ENCODE measurements at places on chromosomes 6 and 20.
A peak's percentile ranks its signal among the peaks of the same experiment; 100 is the strongest.

DNA sequence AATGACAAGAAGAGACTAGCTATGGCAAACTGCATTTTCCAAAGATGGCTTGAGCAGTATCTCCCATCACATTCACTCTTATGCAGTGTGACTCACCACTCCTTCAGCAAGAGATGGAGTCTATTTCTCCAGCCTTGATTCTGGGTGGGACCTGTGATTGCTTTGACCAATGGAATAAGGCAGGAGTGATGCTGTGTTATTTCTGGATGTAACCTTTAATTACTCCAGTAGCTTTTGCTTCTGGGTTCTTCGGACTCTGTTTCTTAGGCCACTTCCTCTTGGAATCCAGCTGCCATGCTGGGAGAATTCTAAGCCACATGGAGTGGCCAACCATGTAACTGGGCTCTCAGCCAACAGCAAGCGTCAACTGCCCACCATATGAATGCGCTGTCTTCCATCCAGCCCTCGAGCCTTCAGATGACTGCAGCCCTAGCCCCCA, 50.7 kb downstream of the TGM2 start:
- no peak for DNase-seq

DNA sequence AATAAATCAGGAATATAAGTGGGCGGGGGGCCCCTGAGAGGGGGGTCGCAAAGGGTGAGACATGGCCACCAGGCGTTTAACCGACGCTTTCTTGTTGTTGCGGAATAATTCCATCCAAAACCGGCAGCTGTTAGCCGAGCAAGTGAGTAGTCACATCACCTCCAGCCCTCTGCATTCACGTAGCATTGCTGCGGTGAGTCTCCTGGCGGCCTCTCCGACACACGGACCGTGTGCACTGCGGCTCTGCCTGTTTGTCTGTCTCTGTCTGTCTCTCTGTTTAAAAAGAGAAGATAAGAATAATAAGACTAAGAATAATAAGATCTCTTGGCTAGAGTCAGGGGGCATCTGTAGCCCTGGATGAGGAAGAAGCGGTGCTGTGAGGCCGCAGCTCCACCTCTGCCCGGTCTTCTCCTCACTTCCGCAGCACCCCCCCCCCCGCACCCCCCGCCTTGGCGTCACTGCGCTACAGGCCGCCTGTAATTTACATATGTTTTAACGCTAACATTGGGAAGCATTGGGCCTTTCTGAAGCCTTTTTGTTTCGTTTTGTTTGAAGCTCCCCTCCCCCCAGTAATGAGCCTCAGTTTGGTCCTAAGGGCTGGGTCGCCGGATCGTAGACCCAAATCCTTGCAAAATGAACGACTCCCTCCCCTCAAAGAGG, 993 bp downstream of the STX16 start:
- DNase-seq = no peak

GRCh38 chr6:33414592-33415271, 3.2 kb downstream of the CUTA start:
- DNase-seq = no peak

GRCh38 chr6:154390034-154390433, 33.4 kb upstream of the IPCEF1 start:
- no peak for DNase-seq

- no peak for DNase-seq
These were observed 78.6 kb downstream of the RCAN2 start for GRCh38 chr6:46412662-46413061.

DNA sequence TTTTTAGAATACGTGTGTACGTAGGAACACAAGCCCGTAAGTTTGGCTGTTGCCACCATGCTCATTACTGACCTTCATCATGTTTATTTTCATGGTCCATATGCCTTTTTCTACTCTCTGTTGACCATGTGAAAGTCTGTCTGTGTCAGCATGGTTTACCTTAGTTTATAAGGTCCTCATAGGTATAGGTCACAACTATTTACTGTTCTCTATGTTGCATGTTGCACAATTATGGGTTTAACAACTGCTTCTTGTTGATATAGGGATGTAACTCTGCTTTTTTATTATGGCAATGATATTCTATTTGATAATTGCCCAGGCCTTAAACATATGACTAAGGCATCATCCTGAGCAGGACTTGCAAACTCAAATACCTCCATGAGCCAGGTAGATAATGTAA, 13.4 kb upstream of the RANBP9 start:
- no peak for DNase-seq

GRCh38 chr6:72324591-72324990, 297.3 kb upstream of the KCNQ5 start:
- DNase-seq = no peak

- DNase-seq = no peak
These were observed 93.6 kb downstream of the MYB start for GRCh38 chr6:135274561-135275293.

DNA sequence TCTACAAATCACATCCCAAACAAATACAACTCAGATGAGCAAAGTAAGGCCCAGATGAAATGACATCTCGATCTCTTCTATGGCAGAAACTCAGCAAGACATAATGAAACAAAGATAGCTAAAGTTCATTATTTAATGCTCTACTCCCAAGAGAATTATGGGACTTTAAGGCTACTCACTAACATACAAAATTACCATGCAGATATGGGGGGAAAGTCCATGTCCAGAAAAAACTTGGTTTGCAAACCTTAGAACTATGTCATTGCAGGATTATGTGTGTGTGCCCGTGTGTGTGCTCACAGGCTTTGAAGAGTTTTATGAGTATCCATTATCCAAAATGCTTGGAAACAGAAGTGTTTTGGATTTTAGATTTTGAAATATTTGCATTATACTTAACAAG, 34.0 kb downstream of the AKIRIN2 start:
- no peak for DNase-seq

- no peak for DNase-seq
These were observed 14.3 kb downstream of the SULF2 start for GRCh38 chr20:47770935-47771334.

- DNase-seq = no peak
These were observed 522.3 kb upstream of the JARID2 start for GRCh38 chr6:14723535-14724086.

- no peak for DNase-seq
These were observed 28.2 kb downstream of the SLC12A5 start for GRCh38 chr20:46056970-46057855.

GRCh38 chr6:156562019-156562418, 215.2 kb upstream of the ARID1B start:
- no peak for DNase-seq

- DNase-seq = no peak
These were observed 328.4 kb downstream of the DHX35 start for GRCh38 chr20:39290575-39290974.

DNA sequence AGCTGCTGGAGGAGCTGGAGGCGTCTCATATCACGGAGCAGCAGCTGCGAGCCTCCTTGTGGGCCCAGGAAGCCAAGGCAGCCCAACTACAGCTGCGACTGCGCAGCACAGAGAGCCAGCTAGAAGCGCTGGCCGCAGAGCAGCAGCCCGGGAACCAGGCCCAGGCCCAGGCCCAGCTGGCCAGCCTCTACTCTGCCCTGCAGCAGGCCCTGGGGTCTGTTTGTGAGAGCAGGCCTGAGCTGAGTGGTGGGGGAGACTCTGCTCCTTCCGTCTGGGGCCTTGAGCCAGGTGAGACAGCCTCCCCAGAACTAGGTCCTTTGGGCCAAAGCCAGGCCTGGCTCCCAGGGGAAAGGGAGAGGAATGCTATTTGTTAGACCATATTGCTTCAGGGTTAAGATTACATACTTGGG, 31.7 kb downstream of the C20orf173 start:
- DNase-seq = no peak

GRCh38 chr6:136932599-136932998, 10.5 kb downstream of the SLC35D3 start:
- no peak for DNase-seq

- DNase-seq = no peak
These were observed 133.9 kb upstream of the MYLIP start for GRCh38 chr6:15994814-15995459.

- peak; percentile 7 for DNase-seq
These were observed 105.1 kb downstream of the TOX2 start for GRCh38 chr20:44019638-44020335.

GRCh38 chr6:94902974-94903628, 674.2 kb upstream of the MANEA start:
- no peak for DNase-seq

GRCh38 chr6:127907960-127908640, 7.2 kb upstream of the THEMIS start:
- DNase-seq = no peak

GRCh38 chr6:135148889-135149288, 32.2 kb upstream of the MYB start:
- DNase-seq = no peak

GRCh38 chr6:128606611-128607010, 86.2 kb upstream of the PTPRK start:
- no peak for DNase-seq

GRCh38 chr20:37901654-37902503, 1.0 kb upstream of the VSTM2L start:
- no peak for DNase-seq

DNA sequence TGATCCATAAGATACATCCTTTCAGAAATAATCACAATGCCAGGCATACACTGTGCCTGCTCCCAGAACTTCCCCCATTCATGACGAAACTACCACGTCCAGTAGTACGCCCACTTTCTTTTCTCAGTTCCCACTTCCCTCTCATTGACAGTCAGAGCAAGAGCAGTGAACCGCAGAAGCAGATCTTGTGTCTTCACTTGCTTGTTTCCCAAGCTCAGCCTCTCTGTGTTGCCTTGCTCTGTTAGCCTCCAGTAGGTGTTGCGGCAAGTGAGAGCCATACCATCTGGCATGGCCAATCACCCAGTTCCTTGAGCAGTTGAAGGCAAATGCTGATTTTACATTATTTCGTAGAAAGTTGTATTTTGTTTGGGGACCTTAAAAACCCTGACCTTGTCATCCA, 11.7 kb downstream of the UST start:
- no peak for DNase-seq

DNA sequence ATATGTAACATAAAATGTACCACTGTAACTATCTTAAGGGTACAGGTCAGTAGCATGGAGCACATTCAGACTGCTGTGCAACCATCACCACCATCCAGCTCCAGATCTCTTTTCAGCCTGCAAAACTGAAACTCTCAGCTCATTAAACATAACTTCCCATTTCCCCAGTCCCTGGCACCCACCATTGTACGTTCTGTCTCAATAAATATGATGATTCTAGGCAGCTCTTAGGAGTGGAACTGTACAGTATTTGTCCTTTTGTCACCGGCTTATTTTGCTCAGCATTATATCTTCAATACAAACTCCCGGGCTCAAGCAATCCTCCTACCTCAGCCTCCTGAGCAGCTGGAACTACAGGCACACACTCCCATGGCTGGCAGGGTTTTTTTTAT, 1.5 kb downstream of the ZC3H12D start:
- no peak for DNase-seq

GRCh38 chr6:31308845-31309175, 36.9 kb upstream of the HLA-C start:
- DNase-seq = no peak

DNA sequence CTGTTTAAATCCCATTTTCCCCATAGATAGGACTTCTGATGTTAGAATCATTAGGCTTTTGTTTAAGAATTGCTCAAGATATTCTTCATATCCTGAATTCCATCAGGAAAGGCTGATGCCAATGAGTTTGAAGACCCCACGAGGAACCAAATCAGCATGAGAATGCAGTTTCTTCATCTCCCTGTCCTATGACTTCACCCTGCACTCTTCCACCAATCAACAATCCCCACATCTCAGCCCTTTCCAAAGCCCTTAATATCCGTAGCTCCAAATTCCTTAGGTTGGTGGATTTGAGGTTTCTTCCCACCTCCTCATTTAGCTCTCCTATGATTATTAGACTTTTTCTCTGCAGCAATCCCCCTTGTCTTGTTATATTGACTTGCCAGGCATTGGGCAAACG, 88.3 kb upstream of the PRND start:
- peak; percentile 66 for DNase-seq

DNA sequence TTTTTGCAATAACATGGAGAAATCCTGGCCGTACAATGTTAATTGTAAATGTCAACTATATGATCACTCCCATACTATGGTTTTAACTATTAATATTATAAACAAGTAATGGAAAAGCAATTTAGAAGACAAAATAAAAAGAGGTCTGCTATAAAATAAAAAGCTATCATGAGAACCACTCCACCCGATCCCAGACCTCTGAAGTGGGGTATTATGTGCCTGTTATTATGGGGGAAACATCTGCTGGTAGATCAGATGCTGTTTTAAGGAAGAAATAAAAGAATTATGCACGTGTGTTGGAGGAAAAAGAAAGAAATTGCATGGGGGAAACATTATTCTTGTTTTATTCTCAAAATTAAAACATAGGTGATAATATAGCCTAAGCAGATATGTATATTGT, 615.7 kb upstream of the ARID1B start:
- no peak for DNase-seq

- no peak for DNase-seq
These were observed 542.0 kb downstream of the DHX35 start for GRCh38 chr20:39503902-39504709.

- DNase-seq = no peak
These were observed 858 bp upstream of the PTPRK start for GRCh38 chr6:128521282-128521632.

DNA sequence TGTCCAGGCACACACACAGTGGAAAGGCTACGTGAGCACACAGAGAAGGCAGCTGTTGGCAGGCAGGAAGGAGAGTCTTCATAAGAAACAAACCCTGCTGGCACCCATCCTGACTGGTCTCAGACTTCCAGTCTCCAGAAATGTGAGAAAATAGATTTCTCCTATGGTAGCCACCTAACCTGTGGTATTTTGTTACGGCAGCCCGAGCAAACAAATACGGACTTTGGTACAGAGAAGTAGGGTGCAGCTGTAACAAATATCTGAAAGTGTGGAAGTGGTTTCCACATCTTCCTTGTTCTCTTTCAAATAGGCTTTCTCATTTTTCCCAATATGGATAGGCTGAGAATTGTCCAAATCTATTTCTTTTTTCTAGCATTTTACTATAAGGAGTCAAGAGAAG, 94.6 kb downstream of the ADGB start:
- DNase-seq = no peak

DNA sequence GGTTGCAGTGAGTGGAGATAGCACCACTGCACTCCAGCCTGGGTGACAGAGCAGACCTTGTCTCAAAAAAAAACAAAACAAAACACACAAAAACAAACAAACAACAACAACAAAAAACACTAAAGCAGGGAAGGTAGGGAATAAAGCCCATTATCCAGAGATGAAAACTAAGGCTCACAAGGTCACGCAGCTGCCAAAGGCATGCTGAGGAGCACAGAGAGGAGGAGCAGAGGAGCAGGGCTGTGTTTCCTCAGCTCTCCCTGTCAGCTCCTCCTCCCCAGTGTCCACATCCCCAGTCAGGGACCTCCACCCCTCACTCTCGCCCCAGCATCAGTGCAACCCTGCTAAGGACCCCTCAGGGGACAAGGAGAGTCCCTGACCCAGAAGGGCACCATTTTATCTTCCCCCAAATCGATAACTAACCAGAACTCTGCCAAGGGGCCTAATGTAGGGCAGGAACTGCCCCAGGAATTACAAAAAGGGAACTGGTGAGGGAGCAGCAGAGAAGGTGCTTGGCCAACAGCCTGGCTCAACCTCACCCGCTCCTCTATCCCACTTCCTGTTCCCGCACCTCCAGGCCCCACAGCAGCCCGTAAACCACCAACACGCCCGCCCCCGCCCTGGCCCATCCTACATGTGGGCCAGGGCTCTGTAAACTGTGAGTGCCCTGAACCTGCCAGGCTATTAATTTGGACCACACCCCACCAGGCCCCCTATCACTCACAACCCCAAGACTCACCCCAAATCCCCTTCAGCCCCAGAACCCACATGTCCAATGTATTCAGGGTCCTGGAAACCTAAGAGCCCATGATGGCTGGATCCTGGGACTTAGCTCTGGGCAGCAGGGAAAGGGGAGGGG, 9.0 kb downstream of the TEAD3 start:
- DNase-seq = no peak
